Thoracic aorta (tissue), 2 donors: ENCODE measurements at places on chromosomes 4 and X. TPM values are rescaled to one million over a fixed set of nuclear protein-coding genes. Genes with fewer than 3 reads are reported as not detected.

GRCh38 chr4:85829276-85830051, 354.5 kb downstream of the ARHGAP24 start:
- DNase-seq, result no peak

DNA sequence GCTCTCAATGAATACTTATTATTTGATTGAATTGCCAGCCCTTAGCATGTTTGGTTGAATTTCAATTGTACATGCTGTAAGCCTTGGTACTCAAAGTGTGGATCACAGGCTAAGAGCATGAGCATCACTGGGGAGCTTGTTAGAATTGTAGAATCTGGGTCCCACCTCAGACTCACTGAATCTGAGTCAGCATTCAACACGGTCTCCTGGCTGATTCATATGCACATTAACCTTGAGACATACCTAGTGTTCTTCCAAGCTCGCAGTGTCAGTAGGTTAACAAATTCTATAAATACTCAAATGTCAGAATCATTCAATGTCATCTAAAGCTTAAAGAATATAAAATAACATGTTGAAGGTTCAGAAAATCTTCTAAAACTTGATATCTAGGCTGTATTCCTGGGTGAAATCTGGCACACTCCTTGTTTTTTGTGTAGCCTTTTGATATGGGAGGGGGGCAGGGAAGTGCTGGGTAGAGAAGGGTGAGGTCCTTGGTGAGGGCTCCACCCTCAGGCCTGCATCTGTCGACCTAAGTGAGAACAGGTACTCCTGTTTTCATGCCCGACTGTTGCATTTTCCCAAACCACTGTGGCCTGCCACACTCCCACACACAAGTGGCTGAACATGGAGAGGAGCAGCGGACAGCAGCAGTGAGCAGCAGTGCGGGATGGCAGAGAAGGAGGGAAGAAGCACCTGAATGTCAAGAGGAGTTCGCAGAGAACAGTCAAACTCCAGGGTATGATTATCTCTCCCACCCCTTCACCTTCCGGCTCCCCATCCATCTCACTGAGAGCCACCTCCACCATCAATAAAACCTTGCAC, 529.6 kb upstream of the IGFBP7 start:
- DNase-seq, result no peak

GRCh38 chr4:124209211-124209610, 503.3 kb downstream of the ANKRD50 start:
- no peak for DNase-seq

- no peak for DNase-seq
Measured at GRCh38 chr4:61003301-61003700, 196.8 kb upstream of the ADGRL3 start.

DNA sequence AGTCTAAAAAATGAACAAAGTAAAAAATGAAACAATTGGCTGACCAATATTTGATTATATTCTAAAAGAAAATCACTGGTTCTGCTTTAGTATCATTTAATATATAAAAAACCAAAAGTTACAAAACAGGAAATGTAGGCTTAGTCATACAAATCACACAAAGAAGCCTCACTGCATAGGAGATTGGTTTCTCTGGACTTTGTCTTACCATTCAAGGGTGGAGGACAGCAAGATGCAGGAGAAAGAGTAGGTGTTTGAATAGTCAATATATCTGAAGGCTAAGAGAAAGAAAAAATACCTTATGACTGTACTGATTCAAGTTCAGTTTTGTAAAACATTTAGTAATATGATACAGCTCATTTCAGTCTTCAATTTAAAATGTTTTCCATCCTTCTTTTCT, 28.6 kb upstream of the TAF9B start:
- no peak for DNase-seq

GRCh38 chr4:82419451-82419850, 10.8 kb downstream of the HNRNPDL start:
- no peak for DNase-seq

The CCNB3 gene
- total RNA-seq, result 0.21 TPM

The SLC49A3 gene
- 9.1 TPM for total RNA-seq

The PNCK gene
- total RNA-seq, result 1.2 TPM

The OFD1 gene
- total RNA-seq, result 19.0 TPM
